ENCODE measurements at places on chromosomes 12 and 14. TPM values are rescaled to one million over a fixed set of nuclear protein-coding genes. Genes with fewer than 3 reads are reported as not detected.

SVOP gene
- total RNA-seq, result 0.14 TPM

ADGRD1 gene
- 89.9 TPM for total RNA-seq

A2M gene
- total RNA-seq, result 309 TPM

GZMB gene
- total RNA-seq, result not detected

SOAT2 gene
- total RNA-seq, result 0.82 TPM

MYO1A gene
- not detected for total RNA-seq

COX14 gene
- 14.3 TPM for total RNA-seq

PCED1B gene
- total RNA-seq, result 9.5 TPM

PALS1 gene
- 46.6 TPM for total RNA-seq

WNT5B gene
- total RNA-seq, result 20.9 TPM

KIF26A gene
- 5.9 TPM for total RNA-seq

CCDC196 gene
- not detected for total RNA-seq

Measured in uterus (tissue), 4 donors.